Germinal center (tissue), 1 donor: ENCODE measurements at places on chromosomes 4 and X.

GRCh38 chr4:89797117-89797516, 39.8 kb downstream of the SNCA start:
- no peak for DNase-seq

- DNase-seq, result no peak
These were observed 60.2 kb downstream of the MID1IP1 start for GRCh38 chrX:38861489-38861888.

DNA sequence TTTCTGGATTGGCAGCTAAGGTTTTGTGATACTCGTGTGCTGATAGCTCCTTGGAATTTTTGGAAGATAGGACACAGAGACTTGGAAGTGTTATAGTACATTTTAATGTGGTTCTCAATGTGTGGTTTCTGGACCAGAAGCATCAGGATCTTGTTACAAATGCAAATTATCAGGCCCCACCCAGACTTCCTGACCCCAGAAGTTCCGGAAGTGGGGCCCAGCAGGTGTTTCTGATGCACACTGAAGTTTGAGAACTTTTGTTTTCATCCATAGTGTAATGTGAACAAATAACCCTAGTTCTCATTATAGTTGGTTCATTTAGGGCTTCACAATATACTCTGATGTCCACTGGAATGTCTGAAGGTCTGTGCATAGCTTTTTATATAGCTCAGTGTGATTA, 49.6 kb downstream of the LAMP2 start:
- peak; percentile 6 for DNase-seq

DNA sequence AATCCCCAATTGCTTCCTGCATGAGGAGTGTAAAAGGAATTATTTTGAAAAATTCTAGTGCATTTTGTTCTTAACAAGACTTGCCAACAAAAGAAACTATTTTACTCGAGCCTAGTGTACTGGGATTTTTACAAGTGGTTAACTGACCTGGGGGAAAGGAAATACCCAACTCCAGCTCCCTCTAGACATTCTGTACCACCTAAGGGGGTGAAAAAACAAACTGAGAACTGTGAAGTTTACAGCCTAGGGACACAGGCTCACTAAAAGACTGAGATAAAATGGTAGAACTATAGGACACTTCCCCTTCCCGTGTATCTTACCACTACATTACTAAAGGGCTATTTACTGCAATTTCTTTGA, 2.6 kb upstream of the ADH5 start:
- DNase-seq, result no peak

DNA sequence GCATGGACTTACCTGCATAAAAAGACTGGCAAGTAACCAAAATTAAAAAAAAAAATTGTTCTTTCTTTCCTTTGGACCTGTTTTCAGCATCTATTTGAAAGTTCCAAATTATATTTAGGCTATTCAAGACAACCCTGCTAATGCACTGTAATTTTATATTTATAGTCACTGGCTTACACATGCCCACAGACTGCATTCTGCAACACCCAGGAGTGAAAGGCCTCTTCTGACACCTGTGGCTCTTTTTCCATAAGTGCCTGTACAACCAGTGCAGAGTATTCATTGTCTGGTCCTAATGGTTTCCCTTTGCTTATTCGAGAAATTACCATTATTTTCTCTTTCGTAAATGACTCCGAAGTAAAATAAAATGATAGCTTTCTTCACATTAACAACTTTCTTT, 143.3 kb downstream of the RNF150 start:
- no peak for DNase-seq

DNA sequence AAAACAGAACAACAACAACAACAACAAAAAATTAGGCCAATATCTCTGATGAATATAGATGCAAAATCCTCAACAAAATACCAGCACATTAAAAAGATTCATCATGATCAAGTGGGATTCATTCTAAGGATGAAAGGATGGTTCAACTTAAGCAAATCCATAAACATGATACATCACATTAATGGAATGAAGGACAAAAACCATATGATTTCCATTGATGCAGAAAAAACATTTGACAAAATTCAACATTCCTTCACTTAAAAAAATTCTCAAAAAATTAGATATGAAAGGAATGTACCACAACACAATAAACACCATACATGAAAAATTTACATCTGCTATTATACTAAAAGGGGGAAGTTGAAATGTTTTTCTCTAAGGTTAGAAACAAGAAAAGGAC, 103.3 kb downstream of the IL15 start:
- no peak for DNase-seq

- no peak for DNase-seq
These were observed 28.5 kb downstream of the NKX1-1 start for GRCh38 chr4:1377606-1378261.

GRCh38 chr4:3291969-3292570, 751 bp upstream of the RGS12 start:
- DNase-seq, result peak; percentile 36

- no peak for DNase-seq
These were observed 4.2 kb downstream of the VSIG4 start for GRCh38 chrX:66035667-66036066.

DNA sequence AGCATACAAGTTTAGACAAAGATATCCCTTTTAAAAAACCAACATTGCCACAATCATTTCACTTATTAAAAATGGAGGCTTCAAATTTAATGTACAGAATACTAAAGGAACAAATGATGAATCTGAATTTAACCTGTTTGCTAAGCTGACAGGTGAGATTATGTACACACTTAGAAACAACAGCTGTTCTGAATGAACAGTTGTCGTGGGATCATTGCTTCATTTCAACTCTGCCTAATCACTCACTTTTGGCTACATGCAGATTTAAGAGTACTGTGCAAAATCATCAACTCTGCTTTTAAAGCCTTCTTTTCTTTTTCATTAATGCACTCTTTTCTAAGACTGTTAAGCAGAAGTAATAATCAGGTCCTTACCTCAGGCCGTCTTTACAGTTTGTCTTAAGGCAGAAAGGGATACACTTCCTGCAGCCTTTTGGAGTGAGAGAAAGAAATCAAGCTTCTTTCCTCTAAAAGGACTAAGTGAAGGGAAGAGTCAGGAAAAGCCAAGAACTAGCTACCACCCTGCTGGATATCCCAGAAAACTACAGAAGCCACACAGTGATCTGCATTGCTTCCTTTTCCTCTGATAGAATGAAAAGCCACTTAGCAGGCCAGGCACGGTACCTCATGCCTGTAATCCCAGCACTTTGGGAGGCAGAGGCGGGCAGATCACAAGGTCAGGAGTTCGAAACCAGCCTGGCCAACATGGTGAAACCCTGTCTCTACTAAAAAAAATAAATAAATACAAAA, 54.7 kb upstream of the NPNT start:
- no peak for DNase-seq

DNA sequence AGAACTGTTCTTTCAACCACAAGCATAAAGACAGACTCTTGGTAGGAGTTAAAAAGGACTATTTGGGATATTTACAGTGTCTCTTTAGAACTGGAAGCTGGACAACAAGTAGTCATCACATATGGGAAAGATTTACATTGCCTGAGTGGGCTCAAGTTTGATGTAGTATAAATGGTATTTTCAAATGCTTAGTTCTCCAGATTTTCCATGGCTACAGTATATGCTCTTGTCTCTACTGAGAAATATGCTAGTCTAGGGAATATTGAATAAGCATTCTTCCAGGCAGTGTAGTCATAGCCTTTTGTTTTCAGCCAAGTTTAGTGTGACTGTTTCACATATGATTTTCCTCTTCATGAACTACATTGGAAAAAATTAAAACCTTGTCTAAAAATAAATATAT, 315.6 kb downstream of the ARHGAP24 start:
- no peak for DNase-seq
